CD4-positive, alpha-beta T cell (primary cell): ENCODE measurements at places on chromosomes 1 and 21.

- no peaks in the 10 kb centered on the region for H3K36me3 ChIP-seq
- peaks cover 21% of the 10 kb centered on the region for H3K4me1 ChIP-seq
- no peaks in the 10 kb centered on the region for H3K27me3 ChIP-seq
- no peak overlapping the region for H3K27ac ChIP-seq
Measured at GRCh38 chr1:24708938-24709337, 36.3 kb upstream of the CLIC4 start.

- H3K36me3 ChIP-seq = no peaks in the 10 kb centered on the region
- no peak for DNase-seq
- no peak overlapping the region for H3K27ac ChIP-seq
- H3K27me3 ChIP-seq = no peaks in the 10 kb centered on the region
- H3K4me1 ChIP-seq = no peaks in the 10 kb centered on the region
Measured at GRCh38 chr1:76142771-76143540, 68.4 kb downstream of the ST6GALNAC3 start.

- H3K27ac ChIP-seq = no peak overlapping the region
- no peaks in the 10 kb centered on the region for H3K27me3 ChIP-seq
- peaks cover 4% of the 10 kb centered on the region for H3K4me1 ChIP-seq
- no peak overlapping the region for H3K4me3 ChIP-seq
Measured at GRCh38 chr1:33465316-33465715, 7.1 kb upstream of the ZSCAN20 start.

DNA sequence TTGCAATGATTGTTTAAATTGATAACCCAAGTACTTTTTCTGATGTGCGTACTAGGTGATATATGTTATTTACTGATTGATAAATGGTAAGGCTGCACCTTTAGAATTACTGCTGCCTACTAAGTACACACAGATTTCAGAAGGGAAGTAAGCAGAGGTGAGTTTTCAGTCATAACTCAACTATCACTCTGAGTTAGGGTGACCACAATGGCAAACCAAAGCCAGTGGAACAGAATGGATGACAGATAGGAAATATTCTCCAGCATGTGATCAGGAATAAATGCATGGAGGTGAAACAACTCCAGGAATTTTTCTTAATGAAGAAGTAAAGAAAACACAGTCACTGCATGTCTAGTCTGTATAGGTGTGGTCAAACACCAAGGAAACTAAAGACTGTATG lies 7.5 kb upstream of the KCNJ15 start:
- H3K4me3 ChIP-seq = no peak overlapping the region
- H3K27ac ChIP-seq = no peak overlapping the region
- peaks cover 11% of the 10 kb centered on the region for H3K4me1 ChIP-seq

GRCh38 chr1:67710417-67710816 lies 25.4 kb downstream of the GADD45A start:
- no peaks in the 10 kb centered on the region for H3K4me1 ChIP-seq
- no peak overlapping the region for H3K27ac ChIP-seq
- no peak overlapping the region for H3K4me3 ChIP-seq

DNA sequence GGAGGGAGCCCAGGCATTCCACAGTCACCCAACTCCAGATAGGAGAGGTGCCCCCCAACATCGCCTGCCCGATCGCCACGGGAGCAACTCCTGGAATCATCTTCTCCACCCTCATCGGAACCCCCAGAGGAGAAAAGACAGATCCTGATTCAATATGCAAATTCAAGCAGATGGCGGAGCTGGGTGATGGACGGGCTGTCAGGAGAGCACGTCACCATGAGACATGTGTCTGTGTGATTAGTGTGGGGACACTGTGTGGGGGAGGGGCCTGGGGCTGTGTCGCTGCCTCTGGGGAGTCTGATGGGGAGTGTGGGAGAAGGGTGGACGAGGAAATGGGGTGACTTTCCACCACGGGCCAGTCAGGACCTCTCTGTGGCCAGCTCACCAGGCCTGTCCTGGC lies 90.2 kb upstream of the CSF3R start:
- H3K36me3 ChIP-seq = no peaks in the 10 kb centered on the region
- H3K4me1 ChIP-seq = no peaks in the 10 kb centered on the region
- no peak for DNase-seq
- no peak overlapping the region for H3K4me3 ChIP-seq

- peaks cover 7% of the 10 kb centered on the region for H3K4me1 ChIP-seq
- no peak for DNase-seq
- H3K27ac ChIP-seq = no peak overlapping the region
Measured at GRCh38 chr1:30868833-30869435, 39.6 kb downstream of the SDC3 start.

DNA sequence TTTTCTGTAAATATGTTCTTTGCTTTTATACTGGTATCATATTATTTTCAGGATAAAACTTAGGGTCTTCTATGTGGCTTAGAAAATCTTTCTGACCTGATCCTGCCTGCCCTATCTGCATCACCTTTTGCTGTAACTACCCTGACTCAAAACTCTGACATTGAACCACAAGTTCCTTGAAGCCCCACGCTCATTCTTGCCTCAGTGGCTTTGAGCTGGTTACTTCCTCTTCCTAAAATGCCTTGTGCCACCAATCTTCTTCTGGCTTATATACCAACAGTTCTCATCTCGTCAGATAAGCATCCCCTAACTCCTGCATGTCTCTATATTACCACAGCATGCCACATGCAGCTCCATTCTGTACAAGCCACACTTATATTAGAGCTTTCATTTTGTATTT lies 84.5 kb upstream of the LRRC7 start:
- H3K27me3 ChIP-seq = no peaks in the 10 kb centered on the region
- no peaks in the 10 kb centered on the region for H3K36me3 ChIP-seq
- no peaks in the 10 kb centered on the region for H3K4me1 ChIP-seq
- H3K4me3 ChIP-seq = no peak overlapping the region
